ENCODE measurements at places on chromosomes 11 and 22. TPM values are rescaled to one million over a fixed set of nuclear protein-coding genes. Genes with fewer than 3 reads are reported as not detected.

Gene NTM
- total RNA-seq, result 1.1 TPM

Gene OR9G1
- total RNA-seq, result not detected

Gene APOL5
- not detected for total RNA-seq

GRCh38 chr22:35560366-35560765 is 19.7 kb downstream of the RASD2 start:
- no peak overlapping the region for H3K27ac ChIP-seq
- peaks cover 22% of the 10 kb centered on the region for H3K4me1 ChIP-seq
- no peak overlapping the region for H3K4me3 ChIP-seq
- no peaks in the 10 kb centered on the region for H3K36me3 ChIP-seq

DNA sequence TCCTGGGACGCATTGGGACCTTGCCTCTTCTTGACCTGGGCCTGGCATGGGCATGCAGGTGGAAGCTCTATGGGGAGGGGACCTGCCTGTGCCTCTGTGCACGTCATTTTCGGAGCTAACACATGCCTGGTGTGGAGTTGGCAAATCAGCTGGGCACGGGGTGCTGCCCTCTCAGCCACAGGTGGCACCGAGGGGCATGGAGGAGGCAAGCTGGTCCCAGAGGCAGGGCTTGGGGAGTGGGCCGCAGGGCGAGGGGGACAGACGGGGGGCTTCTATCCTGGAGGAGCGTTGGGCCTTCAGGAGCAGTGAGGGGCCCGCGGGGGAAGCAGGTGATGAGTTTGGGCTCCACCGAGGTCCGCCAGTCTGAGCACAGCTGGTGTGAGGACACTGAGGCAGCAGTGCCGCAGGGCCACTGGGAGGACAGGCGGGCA is 362.0 kb downstream of the TBC1D22A start:
- no peaks in the 10 kb centered on the region for H3K36me3 ChIP-seq
- no peak overlapping the region for H3K4me3 ChIP-seq
- no peaks in the 10 kb centered on the region for H3K4me1 ChIP-seq
- no peak overlapping the region for H3K27ac ChIP-seq
- DNase-seq, result no peak

DNA sequence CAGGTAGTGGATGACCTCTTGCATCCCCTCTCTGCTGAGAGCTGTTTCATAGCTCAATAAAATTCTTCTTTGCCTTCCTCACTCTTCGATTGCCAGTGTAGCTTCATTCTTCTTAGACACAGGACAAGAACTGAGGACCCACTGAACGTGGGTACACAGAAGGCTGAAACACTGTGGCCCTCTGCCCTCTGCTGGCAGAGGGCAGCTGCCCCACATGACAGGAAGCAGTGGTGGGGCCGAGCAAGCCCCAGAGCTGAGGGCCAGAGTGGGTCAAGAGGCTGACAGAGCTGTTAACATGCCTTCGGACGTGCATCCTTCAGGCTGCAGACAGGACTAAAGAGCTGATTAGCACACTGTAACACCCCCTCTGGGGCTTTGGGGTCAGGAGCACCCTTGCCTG is 15.6 kb downstream of the SMC1B start:
- H3K27me3 ChIP-seq, result no peaks in the 10 kb centered on the region
- H3K4me1 ChIP-seq, result no peaks in the 10 kb centered on the region
- no peak overlapping the region for H3K27ac ChIP-seq
- no peaks in the 10 kb centered on the region for H3K36me3 ChIP-seq
- H3K4me3 ChIP-seq, result no peak overlapping the region

Gene OTOG
- not detected for total RNA-seq

GRCh38 chr11:6755303-6755952 is 16.3 kb downstream of the OR2AG2 start:
- H3K4me3 ChIP-seq, result no peak overlapping the region
- H3K27ac ChIP-seq, result no peak overlapping the region
- H3K27me3 ChIP-seq, result no peaks in the 10 kb centered on the region
- no peak for DNase-seq
- no peaks in the 10 kb centered on the region for H3K36me3 ChIP-seq
- no peaks in the 10 kb centered on the region for H3K4me1 ChIP-seq

- no peak overlapping the region for H3K27ac ChIP-seq
- no peaks in the 10 kb centered on the region for H3K4me1 ChIP-seq
- no peak for DNase-seq
- H3K27me3 ChIP-seq, result no peaks in the 10 kb centered on the region
These were observed 121.2 kb downstream of the IGLL1 start for GRCh38 chr22:23458663-23459541.

Gene ZC3H12C
- 19.2 TPM for total RNA-seq

Gene DLAT
- total RNA-seq, result 191 TPM

- H3K27me3 ChIP-seq, result no peaks in the 10 kb centered on the region
- no peak overlapping the region for H3K27ac ChIP-seq
- no peaks in the 10 kb centered on the region for H3K36me3 ChIP-seq
- no peaks in the 10 kb centered on the region for H3K4me1 ChIP-seq
These were observed 196.9 kb downstream of the SNX19 start for GRCh38 chr11:130719220-130719915.

DNA sequence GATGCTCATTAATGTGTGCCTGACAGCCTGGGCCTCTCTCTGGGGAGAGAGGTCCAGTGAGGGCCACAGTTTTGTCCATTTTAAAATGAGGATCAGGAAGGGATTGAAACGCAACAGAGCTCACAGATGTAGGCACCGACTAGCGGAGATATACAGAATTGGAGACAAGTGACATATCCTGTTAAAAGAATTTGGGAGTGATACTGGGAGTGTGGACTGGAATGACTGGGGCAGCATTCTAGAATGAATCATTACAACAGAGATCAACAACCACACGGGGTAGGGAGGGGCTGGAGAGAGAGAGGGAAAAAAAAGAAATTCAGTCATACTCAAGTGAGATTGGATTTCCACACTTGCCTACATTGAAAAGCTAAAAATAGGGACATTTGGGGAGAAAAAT is 2.5 kb upstream of the NCAM1 start:
- DNase-seq, result no peak
- no peak overlapping the region for H3K4me3 ChIP-seq
- H3K4me1 ChIP-seq, result no peaks in the 10 kb centered on the region
- peaks cover 33% of the 10 kb centered on the region for H3K27me3 ChIP-seq
- no peak overlapping the region for H3K27ac ChIP-seq
- H3K36me3 ChIP-seq, result no peaks in the 10 kb centered on the region

GRCh38 chr11:35321532-35322317 is 97.6 kb downstream of the SLC1A2 start:
- no peak overlapping the region for H3K4me3 ChIP-seq
- H3K27ac ChIP-seq, result no peak overlapping the region
- peaks cover 45% of the 10 kb centered on the region for H3K4me1 ChIP-seq
- no peaks in the 10 kb centered on the region for H3K27me3 ChIP-seq
- H3K36me3 ChIP-seq, result no peaks in the 10 kb centered on the region

GRCh38 chr11:68948496-68948895 is 32.3 kb downstream of the MRGPRD start:
- no peaks in the 10 kb centered on the region for H3K27me3 ChIP-seq
- H3K4me3 ChIP-seq, result no peak overlapping the region
- peaks cover 6% of the 10 kb centered on the region for H3K4me1 ChIP-seq
- DNase-seq, result no peak
- no peaks in the 10 kb centered on the region for H3K36me3 ChIP-seq

- no peaks in the 10 kb centered on the region for H3K36me3 ChIP-seq
- no peak overlapping the region for H3K4me3 ChIP-seq
- no peak for DNase-seq
- no peak overlapping the region for H3K27ac ChIP-seq
- no peaks in the 10 kb centered on the region for H3K27me3 ChIP-seq
These were observed 29.9 kb downstream of the RNF169 start for GRCh38 chr11:74778581-74778980.

Gene CTSF
- total RNA-seq, result 49.3 TPM

Gene BATF2
- 3.1 TPM for total RNA-seq

All from heart right ventricle (tissue), 16 donors.